ENCODE measurements at places on chromosomes 1 and 21.

GRCh38 chr1:1891349-1892078 is 627 bp upstream of the GNB1 start:
- peak; percentile 72 for DNase-seq

GRCh38 chr1:209341146-209341545 is 242.4 kb upstream of the CAMK1G start:
- no peak for DNase-seq

- DNase-seq: no peak
Observed at GRCh38 chr1:162359523-162360236, 17.0 kb downstream of the SPATA46 start.

DNA sequence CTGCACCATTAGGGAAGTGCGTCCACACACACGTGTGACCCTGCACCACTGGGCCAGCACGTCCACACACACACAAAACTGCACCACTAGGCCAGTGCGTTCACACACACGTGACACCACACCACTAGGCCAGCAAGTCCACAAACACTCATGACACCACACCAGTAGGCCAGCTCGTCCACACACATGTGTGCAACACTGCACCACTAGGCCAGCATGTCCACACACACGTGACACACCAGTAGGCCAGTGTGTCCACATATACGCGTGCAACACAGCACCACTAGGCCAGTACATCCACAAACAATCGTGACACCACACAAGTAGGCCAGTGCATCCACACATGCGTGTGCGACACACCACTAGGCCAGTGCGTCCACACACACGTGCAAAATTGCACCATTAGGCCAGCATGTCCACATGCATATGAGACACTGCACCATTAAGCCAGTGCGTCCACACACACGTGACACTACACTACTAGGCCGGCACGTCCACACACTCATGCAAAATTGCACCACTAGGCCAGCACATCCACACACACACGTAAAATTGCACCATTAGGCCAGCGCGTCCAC is 235.0 kb downstream of the SLC45A1 start:
- no peak for DNase-seq

DNA sequence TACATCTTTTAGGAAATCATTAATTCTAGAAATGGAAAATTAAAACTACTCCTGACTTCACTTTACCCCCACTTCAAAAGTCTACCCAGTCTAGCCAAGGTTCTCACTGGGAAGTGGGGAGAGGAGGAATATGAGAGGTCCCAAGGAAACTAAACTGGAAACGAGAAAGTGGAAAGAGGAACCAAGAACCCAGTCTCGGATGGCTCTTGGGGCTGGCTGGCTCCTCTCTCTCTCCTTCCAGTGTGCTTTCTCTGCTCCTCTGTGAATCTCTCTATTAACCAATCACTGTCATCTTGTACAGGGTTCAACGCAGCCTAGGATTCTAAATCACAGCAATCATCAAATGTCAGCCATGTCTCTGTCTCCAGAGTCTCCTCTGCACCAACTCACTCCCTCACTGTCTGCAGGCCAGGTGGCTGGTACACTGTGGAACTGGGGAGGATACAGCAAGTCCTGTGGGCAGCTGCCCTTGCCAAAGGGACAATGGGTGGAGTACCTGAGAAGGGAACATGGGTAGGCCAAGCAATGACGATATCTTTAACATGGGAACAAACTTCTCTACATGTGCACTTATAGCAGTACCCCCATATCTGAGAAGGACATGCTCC is 33.7 kb downstream of the GNB1 start:
- no peak for DNase-seq

DNA sequence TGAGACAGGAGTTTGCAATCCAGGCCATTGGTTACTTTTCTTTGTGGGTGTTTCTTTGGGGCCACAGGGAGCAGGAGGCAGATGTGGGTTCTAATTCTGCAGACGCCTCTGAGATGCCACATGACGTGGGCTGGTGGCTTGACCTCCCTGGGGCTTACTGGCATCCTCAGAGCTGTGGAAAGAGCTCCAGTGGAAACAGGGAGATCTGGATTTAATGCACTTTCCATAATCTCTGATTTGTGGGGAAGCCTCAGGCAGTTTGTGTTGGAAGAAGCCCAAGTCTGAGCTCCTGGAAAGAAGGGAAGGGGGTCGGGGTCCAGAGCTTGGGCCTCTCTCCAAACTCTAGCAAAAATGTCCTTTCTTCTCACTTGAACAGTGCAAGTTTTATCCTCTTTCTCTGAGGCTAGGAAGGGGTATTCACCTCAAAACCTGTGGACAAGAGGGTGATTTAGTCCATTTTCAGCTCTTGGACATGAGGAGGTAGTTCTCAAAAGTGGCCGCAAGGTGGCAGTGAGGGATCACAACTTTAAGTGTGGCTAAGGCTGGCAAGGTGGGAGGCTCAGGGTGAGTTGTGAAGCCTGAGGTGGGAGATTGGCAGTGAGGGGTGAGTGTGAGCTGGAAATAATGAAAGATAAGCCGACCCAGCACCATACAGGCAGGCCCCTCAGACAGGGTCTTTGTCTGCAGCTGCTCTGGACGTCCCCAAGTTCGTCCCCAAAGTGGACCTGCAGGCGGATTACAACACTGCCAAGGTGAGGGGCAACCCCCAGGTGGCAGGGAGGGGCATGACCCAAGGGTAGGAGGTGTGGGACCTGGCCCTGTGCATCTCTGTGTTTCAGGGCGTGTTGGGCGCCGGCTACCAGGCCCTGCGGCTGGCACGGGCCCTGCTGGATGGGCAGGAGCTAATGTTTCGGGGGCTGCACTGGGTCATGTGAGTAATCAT is 9.2 kb downstream of the IKBKE start:
- peak; percentile 79 for DNase-seq

DNA sequence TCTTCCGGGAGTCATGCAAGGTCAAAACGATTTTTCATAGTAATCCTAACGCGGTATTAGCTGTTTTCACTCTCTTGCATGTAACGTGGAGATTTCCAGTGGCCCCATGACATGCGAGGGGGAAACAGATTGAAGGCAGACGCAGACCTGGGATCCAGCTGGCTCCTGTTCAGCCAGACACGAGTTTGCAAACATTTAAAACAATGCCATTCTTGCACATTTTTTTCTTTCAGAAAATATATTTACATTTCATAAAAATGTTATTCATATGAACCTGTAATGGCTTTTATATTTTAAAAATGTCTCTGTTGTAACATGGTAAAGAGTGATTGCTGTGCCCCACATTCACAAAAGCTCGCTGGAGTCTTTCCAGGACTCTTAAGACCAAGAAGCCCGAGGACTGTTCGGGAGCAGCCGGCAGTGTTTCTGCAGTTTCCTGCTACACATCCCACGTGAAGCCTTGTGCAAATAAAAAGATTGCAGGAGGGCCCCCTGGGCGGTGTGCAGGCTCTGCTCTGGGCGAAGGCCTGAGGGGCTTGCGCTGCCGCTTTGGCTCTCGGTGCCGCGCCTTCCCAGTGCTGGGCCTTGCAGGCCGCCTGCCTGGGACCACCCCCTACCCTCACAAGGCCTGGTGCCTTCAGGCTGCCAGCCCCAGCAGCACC is 184.9 kb downstream of the DYRK1A start:
- DNase-seq: no peak
